ENCODE measurements at places on chromosomes 11 and 22. TPM values are rescaled to one million over a fixed set of nuclear protein-coding genes. Genes with fewer than 3 reads are reported as not detected.
A peak's percentile ranks its signal among the peaks of the same experiment; 100 is the strongest.

LGALS12 gene
- total RNA-seq, result 0.61 TPM

DDX17 gene
- 2,078 TPM for total RNA-seq

GPHA2 gene
- total RNA-seq, result not detected

FOSL1 gene
- total RNA-seq, result 15.1 TPM

MAP6 gene
- 11.8 TPM for total RNA-seq

STK33 gene
- 77.0 TPM for total RNA-seq

RAC2 gene
- 126 TPM for total RNA-seq

DNA sequence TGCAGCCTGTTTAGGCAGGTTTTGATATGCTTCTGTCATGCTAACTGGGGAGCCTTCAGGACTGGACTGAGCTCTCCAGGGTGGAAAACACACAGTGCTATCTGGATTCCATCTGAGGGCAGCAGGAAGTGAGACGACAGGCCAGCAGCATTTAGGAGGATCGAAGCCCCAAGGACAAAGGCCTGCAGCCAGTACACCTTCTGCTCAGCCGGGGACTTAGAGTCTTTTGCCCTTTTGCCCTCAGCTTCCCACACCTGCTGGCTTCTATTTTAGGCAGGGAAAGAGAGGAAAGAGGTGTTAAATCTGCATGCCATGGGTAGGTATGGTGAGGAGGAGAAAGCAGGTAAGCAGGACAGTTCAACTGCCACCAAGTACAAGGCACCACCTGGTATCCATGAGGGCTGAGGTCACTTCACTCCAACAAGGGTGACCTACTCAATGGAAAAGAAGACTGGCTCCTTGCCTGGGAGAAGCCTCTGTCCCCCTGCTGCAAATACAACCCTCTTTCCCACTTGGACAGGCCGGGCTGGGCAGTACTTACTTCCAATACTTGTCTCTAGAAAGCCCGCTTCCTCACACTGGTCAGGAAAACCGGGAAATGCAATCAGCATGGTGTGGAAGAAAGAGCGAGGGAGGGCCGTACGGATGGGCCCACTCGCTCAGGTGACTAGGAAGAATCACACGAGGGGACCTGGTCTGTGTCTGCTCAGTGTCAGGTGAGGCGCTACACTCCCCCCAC lies 12.3 kb downstream of the LARGE2 start:
- H3K4me3 ChIP-seq, result no peak overlapping the region
- no peak overlapping the region for H3K27ac ChIP-seq
- peaks cover 39% of the 10 kb centered on the region for H3K36me3 ChIP-seq
- no peaks in the 10 kb centered on the region for H3K27me3 ChIP-seq
- H3K4me1 ChIP-seq, result peaks cover 10% of the 10 kb centered on the region
- no peak for DNase-seq

DNA sequence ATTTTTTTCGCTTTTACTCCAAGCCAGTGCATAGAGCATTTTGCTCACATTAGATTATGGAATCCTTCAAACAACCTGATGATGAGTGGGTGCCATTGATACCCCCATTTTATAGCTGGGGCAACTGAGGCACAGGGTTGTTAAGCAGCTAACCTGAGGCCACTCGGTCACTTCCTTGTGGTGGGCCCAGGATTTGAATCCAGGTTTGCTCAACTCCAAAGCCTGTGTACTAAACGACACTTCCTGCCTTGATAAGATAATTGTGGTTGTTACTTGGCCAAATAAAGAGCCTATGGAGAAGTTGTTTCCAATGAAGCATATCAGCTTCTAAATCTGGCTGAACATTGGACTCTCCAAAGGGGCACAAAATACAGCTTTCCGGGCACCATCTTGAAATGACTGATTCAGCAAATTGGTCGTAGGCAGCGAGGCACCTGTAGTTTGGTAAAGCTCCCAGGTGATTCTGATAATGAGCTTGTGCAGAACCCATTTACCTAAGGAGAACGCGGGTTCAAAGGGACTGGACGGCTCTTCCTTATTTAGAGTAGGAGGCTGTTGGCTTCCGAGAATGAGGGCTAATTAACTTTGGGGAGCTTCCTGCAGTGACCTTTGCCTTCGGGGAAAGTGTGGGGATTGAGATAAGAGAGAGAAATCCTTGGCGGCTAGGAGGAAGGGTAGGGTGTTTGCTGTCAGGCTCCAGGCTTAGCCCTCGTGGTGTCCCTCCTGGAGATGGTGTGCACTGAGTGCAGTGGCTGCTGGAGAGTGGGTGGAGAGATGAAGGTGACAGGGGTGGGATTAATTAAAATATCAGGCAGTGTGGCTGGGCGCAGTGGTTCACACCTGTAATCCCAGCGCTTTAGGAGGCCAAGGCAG lies 17.5 kb upstream of the EHF start:
- H3K36me3 ChIP-seq, result no peaks in the 10 kb centered on the region
- H3K27ac ChIP-seq, result no peak overlapping the region
- no peak for DNase-seq
- no peak overlapping the region for H3K4me3 ChIP-seq
- no peaks in the 10 kb centered on the region for H3K27me3 ChIP-seq

DNA sequence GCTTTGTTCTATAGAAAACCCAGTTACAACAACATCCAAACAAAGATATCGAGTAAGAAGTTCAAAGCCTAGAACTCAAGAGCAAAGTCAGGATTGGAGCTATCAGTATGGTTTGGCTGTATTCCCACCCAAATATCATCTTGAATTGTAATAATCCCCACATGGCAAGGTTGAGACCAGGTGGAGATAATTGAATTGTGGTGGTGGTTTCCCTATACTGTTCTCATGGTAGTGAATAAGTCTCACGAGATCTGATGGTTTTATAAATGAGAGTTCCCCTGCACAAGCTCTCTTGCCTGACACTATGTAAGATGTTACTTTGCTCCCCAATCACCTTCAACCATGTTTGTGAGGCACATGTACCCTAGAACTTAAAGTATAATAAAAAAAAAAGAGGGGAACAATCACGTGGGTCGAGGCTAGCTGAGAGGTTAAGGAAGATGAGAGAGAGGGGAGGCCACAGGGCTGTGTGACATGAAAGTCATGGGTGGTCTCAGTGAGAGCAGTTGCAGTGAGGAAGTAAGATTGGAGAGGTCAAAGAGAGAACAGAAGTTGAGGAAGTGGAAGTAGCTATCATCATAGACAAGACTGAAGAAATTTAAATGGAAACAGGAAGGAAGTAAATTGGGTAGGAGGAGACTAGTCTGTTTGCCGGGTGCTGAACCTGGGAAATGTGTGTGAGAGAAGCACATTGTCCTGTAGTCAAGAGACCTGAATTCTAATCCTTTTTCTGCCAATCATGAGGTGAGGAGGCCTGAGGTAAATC lies 80.1 kb upstream of the CD44 start:
- H3K27me3 ChIP-seq, result no peaks in the 10 kb centered on the region
- H3K27ac ChIP-seq, result no peak overlapping the region
- H3K36me3 ChIP-seq, result no peaks in the 10 kb centered on the region

- no peak overlapping the region for H3K4me3 ChIP-seq
- no peak overlapping the region for H3K27ac ChIP-seq
- no peaks in the 10 kb centered on the region for H3K27me3 ChIP-seq
- no peak for DNase-seq
- H3K36me3 ChIP-seq, result peaks cover 32% of the 10 kb centered on the region
Observed at GRCh38 chr22:37943136-37943824, 10.1 kb downstream of the C22orf23 start.

- H3K4me3 ChIP-seq, result peak overlapping the region; percentile 49
- H3K27me3 ChIP-seq, result peaks cover 14% of the 10 kb centered on the region
- DNase-seq, result no peak
- H3K4me1 ChIP-seq, result peaks cover 21% of the 10 kb centered on the region
- H3K36me3 ChIP-seq, result no peaks in the 10 kb centered on the region
- no peak overlapping the region for H3K27ac ChIP-seq
Observed at GRCh38 chr11:19345848-19346681, 105.3 kb upstream of the E2F8 start.

DNA sequence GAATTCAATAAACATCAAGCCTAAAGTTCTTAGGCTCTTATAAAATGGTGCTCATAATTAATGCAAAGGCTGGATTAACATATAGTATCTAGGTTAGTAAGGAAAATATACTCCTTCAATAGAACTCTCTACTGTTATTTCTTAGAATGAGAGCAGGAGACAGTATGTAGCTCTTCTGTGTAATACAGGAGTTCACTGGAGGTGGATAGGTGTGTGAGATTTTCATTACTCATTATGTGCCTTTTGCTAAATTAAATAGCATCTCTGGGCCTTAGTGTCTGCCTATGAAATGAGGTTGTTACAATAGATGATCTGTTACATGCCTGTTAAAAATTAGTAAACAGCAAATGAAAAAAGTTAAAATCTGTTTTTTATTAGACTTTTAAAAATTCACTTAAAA lies 20.6 kb downstream of the EED start:
- H3K4me3 ChIP-seq, result no peak overlapping the region
- peaks cover 10% of the 10 kb centered on the region for H3K36me3 ChIP-seq
- DNase-seq, result no peak
- H3K4me1 ChIP-seq, result no peaks in the 10 kb centered on the region

GRCh38 chr22:27110665-27111451 lies 453.5 kb downstream of the MIAT start:
- H3K27ac ChIP-seq, result no peak overlapping the region
- no peaks in the 10 kb centered on the region for H3K36me3 ChIP-seq
- no peak overlapping the region for H3K4me3 ChIP-seq
- H3K4me1 ChIP-seq, result peaks cover 4% of the 10 kb centered on the region
- H3K27me3 ChIP-seq, result no peaks in the 10 kb centered on the region
- DNase-seq, result no peak

- no peaks in the 10 kb centered on the region for H3K27me3 ChIP-seq
- no peaks in the 10 kb centered on the region for H3K36me3 ChIP-seq
- no peaks in the 10 kb centered on the region for H3K4me1 ChIP-seq
- H3K27ac ChIP-seq, result no peak overlapping the region
Observed at GRCh38 chr11:128532016-128532571, 55.3 kb downstream of the ETS1 start.

Measured in upper lobe of left lung (tissue), 6 donors.